IPS-NIHi11 (cell line): ENCODE measurements at places on chromosomes 1 and 21.

- no peak for DNase-seq
Observed at GRCh38 chr1:203789966-203790365, 5.5 kb upstream of the ZBED6 start.

- DNase-seq, result no peak
Observed at GRCh38 chr1:242055749-242056320, 56.9 kb upstream of the MAP1LC3C start.

- no peak for DNase-seq
Observed at GRCh38 chr1:8427986-8428385, 110.1 kb downstream of the SLC45A1 start.

- DNase-seq, result no peak
Observed at GRCh38 chr1:171800342-171800741, 18.9 kb downstream of the METTL13 start.

- no peak for DNase-seq
Observed at GRCh38 chr1:25460020-25460419, 29.3 kb downstream of the MACO1 start.

- DNase-seq, result no peak
Observed at GRCh38 chr1:1348420-1349255, 580 bp downstream of the DVL1 start.

DNA sequence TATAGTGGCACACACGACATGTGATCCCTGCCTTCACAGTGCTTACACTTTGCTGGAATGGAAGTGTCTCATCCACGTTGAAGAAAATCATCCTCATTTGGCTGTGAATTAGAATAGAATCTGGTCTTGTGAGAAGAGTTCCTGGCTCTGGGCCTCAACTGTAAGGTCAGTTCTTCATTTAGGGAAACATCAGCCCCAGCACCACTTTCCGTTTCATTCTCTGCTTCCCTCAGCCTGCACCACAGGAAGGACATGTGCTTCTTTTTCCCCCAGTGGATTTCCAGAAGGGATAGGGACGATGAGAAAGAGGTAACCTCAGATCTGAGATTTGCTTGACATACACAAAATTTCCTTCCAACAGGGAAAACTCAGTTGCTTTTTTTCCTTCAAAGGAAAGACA is 3.7 kb upstream of the ALX3 start:
- DNase-seq, result no peak
